ENCODE measurements at places on chromosomes 1 and 21.

DNA sequence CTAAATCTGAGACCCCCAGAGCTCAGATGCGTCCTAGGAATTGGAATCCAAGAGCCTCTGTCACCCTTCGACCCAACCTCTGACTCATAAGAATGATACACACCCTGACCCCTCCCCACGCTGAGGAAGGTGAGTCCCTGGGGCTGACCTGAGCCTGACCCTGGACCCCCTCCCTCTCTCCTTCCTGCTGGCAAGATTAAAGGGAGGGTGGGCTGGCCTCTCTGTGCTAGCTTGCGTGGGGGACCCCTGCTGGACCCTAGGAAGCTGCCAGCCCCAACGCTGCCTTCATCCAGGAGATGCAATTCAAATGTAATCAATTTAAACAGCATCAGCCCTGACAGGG is 627 bp downstream of the PLEKHA6 start:
- DNase-seq = no peak

GRCh38 chr1:224704107-224704735 is 88.1 kb downstream of the CNIH3 start:
- DNase-seq = no peak

DNA sequence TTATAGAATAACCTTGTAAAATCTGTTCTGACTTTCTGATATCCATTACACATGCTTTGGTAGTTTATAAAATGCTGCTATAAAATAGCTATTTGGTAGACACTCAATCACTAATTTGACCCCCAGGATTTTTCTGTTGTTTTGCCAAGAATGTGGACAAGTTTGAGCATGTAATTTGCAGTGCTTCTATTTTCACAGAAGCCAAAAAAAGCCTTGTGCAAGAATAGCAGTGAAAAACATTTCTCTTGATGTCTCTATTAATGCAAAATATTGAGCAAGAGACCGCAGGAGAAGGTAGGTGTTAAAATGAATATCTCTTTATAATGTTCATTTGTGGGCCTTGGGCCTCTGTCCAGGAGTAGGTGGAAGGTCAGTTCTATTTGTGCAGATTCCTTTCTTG is 22.5 kb downstream of the MAP3K7CL start:
- DNase-seq = no peak

DNA sequence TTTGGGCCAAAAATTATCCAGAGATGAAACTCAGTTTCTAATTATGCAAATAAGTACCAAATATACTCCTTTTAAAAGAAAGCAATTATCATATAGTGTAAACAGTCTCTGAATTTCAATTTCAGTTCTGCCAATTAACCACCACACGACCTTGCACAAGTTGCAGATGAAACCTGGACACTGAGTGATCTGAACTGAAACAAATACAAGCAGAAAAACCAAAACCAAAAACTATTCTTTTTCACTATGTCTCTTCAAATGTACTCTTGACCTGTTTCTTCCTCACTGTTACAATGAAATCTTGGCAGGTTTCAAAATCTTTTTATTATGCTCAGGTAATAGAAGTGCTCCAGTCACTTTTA is 79.2 kb downstream of the TYW3 start:
- DNase-seq = no peak

DNA sequence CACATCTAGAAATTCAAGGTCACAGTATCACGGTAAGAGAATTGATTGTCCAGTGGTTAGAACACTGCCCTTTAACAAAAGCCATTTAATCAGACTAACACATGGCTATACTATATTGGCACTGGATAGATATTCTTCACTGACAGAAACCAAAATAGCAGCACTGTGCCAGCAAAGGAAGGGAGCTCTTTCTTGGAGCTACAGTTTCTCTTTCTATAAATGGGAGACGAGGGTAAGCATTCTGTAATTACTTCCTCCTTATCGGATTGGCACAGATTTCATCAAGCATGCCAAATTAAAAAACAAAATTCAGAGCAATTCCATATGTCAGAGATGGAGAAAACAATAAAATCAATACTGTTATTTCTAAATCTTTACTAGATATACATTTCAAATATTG is 115.7 kb upstream of the CACYBP start:
- no peak for DNase-seq

GRCh38 chr1:150121236-150121862 is 28.4 kb upstream of the PLEKHO1 start:
- DNase-seq = no peak

GRCh38 chr1:171833091-171833825 is 8.0 kb upstream of the DNM3 start:
- DNase-seq = no peak

- no peak for DNase-seq
Observed at GRCh38 chr1:57040811-57041210, 75.0 kb upstream of the C8B start.

GRCh38 chr1:172902861-172903381 is 147.8 kb downstream of the TNFSF18 start:
- DNase-seq = peak; percentile 30

DNA sequence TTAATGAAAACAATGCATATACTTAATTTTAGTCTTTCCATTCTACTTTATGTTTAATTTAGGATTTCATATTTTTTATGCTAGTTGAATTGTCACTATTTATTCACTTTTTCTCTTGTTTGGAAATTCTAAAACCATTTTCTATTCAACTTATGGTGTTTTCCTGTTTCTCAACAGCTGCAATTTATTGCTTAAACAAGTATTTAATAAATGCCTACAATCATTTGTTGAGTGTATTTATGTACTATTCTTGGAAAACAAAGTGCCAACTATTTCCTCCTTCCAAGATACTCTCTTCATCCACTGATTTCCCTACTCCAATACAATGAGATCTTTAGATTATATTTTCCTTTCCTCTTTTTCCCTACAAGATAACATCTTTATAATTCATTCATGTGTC is 65.4 kb downstream of the NUF2 start:
- DNase-seq = no peak

- DNase-seq = no peak
Observed at GRCh38 chr1:176765608-176766007, 302.6 kb downstream of the PAPPA2 start.

DNA sequence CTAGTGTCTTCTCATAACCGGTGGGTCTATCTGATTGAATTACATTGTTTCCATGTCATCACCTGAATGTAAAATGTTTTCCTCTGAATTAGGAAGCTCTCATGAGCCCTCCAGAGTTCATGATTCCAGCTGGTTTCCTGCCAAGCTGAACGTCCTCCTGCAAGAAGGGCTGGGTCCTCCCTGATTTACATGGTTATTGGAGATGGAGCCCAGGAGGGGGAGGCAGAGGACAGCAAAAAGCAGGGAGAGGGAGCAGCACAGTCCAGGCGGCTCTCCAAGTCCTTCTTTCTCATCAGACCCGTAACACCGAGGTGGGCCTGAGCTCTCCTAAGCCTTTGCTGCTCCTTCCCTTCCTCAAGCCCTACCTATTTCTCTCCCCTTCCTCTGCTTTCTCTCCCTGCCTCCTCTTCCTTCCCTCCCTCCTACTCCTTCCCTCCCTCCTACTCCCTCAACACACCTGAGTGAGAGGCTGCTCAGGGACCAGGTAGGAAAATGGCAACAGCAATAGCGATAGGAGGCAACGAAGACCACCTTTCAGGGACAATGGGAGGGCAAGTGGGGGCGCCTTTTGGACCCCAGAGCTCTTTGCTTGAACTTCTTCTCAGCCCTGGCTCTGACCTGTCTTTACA is 265.9 kb downstream of the PRDM2 start:
- peak; percentile 47 for DNase-seq

GRCh38 chr1:20474333-20474975 is 11.6 kb downstream of the CAMK2N1 start:
- DNase-seq = no peak

GRCh38 chr21:42704861-42705260 is 51.4 kb downstream of the PDE9A start:
- no peak for DNase-seq

GRCh38 chr1:79845936-79846335 is 839.4 kb upstream of the ADGRL4 start:
- no peak for DNase-seq

- DNase-seq = no peak
Observed at GRCh38 chr1:154953611-154954038, 2.3 kb downstream of the PBXIP1 start.

GRCh38 chr1:235327559-235328270 is at the start of gene ARID4B:
ARID4B (minus strand) TSS chr1:235328179; CDS start chr1:235326919, 1,260 bp downstream.
- DNase-seq = peak; percentile 21

GRCh38 chr1:162928141-162928540 is 67.2 kb upstream of the CCDC190 start:
- DNase-seq = no peak

DNA sequence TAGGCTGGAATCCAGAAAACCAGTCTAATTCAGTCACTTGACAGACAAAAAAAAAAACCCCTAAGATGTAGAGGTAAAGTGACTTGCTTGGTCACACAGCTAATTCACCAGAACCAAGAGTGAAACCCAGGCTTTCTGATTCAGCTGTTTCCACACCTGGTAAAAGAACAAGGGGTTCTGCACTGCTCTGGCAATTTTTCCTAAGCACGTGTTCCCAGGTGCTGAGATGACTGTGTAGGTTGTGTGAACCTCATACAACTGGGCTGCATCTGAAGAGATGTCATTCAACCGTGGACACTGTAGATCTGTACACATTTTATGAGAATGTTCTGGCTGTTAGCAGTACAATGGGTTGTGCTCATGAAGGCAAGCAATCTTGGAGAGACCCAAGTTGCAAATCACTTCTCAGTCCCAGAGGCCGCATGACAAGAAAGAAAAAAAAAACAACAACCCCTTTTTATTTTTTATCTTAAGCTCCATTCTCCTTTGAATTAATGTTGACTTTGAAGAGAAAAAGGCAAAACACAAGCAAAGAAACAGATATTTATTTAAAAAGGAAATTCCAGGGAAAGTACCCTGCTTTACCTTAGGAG is 95.4 kb downstream of the INTS7 start:
- DNase-seq = no peak

GRCh38 chr1:2172551-2173146 is 21.9 kb downstream of the FAAP20 start:
- no peak for DNase-seq

DNA sequence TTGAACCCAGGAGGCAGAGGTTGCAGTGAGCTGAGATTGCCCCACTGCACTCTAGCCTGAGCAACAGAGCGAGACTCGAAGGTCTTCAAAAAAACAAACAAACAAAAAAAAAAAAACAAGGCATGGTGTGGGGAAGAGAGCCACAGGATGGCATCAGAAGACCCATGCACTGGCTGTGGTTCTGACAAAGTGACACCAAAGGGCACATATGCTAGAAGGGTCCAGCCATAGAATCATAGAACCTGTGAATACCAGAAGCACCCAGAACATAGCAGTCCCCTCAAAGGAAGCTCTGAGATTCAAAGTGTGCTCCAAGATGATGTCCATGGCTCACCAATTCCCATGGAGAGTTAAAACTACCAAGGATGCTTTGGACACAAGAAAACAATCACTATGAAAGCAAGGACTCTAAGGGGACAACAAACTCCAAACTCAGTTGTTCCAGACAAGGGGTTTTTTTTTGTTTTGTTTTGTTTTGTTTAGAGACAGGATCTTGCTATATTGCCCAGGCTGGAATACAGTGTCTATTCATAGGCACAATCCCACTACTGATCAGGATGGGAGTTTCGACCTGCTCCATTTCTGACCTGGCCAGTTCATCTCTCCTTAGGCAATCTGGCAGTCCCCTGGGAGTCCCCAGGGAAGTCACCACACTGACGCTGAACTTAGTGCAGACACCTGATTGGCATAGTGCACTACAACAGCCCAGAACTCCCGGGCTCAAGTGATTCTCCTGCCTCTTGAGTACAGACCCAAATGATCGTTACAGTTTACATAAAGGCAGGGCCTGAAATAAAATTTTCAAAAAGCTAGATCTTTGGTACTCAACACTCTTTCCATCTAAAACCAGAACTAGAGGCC is 56.4 kb downstream of the TGFBR3 start:
- no peak for DNase-seq

GRCh38 chr1:21579791-21580190 is 70.6 kb downstream of the ALPL start:
- DNase-seq = peak; percentile 86

GRCh38 chr1:151147132-151147503 is 687 bp upstream of the SEMA6C start:
- no peak for DNase-seq

- no peak for DNase-seq
Observed at GRCh38 chr1:69914976-69915765, 290.2 kb downstream of the LRRC40 start.

- no peak for DNase-seq
Observed at GRCh38 chr1:69920426-69920825, 285.0 kb downstream of the LRRC40 start.

GRCh38 chr1:231369282-231369681 is 31.2 kb downstream of the SPRTN start:
- DNase-seq = no peak
